ENCODE measurements at places on chromosomes 2 and 18. TPM values are rescaled to one million over a fixed set of nuclear protein-coding genes. Genes with fewer than 3 reads are reported as not detected.

DNA sequence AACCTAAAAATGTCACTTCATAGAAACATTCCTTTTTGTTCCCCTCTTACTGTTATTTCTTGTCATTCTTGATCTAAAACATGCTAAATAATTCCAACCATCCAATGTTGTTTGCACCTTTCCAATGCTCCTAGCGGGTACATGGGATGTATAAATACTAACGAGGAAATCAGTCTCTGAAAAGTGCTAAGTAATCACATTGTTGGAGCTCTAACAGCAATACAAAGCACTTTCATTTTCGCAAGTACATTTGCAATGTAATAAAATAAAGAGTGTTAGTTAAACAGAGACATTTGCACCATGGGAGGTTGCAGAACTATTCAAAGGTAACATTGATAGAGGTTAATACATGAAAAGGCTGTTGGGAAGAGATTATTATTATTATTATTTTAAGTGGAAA, 286.2 kb upstream of the ACVR2A start:
- no peak for DNase-seq

DNA sequence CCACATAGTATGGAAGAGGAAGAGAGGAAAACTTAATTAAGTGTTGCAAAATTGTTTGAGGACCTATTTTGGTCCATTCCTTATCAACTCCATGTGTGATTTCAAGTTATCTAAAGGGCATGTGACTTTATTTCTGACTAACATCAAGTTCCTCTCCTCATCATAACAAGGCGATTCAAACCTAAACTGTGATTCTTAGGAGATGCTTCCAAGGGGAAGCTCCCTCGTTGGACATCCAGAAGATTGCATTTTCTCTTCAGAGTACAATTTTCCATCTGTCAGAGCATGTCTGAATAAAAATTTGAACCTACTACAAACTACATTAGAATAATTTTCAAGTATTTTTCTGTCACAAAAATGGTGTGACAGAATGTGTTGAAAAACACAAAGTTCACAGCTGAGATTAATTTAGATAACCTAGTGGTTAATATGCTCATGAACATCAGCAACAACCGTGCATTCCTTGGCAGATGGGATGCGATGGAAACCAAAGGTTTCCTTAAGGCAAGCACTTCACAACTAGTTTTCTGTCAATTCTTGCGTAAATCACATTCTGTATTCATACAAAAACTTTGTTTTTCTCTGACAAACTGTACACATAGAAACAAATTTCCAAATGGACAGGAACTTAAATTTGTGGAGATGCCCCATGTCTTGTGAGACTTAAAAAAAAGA, 4.2 kb downstream of the SFT2D3 start:
- DNase-seq = peak; percentile 19

GRCh38 chr2:33459745-33460144, 16.7 kb upstream of the RASGRP3 start:
- no peak for DNase-seq

DNA sequence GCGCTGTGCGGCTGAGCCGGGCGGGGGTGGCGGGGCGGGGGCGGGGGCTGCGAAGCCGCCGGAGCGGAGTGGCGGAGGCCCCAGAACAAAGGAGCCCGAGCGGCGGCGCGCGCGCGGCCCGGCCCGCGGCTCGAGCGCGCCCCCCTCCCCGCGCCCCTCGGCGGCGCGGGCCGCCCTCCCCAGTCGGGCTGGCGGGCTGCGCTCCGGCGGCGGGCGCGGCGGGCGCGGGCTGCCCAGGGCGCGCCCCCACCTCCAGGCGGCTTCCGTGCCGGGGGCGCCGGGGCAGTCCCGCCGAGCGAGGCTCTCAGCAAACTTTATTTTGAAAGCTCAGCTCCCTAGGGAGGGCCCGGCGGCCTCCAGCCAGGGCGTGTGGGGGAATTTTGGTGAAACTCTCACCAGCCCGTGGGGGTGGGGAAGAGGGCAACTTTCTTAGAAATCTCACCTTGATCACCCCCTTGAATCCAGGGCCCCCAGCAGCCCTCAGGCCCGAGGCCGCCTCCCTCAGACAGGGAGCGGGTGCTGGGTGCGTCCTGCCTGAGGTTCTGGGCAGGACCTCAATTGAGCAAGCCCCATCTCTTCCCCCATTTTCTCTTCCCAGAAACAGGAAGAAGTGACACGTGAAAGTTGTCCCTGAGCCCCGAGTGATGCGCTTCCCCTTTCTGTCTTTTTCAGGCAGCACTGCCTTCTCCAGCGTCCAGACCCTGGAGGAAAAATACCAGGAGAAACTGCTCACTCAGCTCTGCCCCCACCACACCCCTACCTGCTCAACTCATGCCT, 786 bp downstream of the TET3 start:
- DNase-seq = peak; percentile 18

GRCh38 chr18:7548221-7548620, 18.9 kb upstream of the PTPRM start:
- no peak for DNase-seq

DNA sequence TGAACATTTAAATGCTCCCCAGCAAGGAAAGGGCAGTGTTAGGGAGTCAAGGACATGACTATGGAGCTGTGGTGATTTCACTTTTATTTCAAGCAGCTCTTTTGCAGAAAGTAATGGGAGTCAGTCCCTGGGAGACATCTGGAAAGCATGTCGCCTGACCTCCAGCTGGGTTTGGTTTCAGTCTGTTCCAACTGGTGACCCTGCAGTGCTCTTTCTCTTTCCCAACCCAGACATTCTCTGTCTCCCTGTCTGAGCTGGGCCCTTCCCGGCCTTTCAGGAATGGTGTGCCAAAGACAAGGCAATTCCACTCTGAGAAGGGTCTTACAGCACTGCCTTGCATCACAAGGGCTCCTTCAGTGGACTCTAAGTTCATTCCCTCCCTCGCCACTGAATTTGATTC, 323.2 kb downstream of the OSR1 start:
- DNase-seq = no peak

Gene GREB1L
- 4.2 TPM for total RNA-seq

Gene ANKRD30B
- 0.20 TPM for total RNA-seq

Gene DNER
- 3.3 TPM for total RNA-seq
